ENCODE measurements at places on chromosomes 12 and 14. TPM values are rescaled to one million over a fixed set of nuclear protein-coding genes. Genes with fewer than 3 reads are reported as not detected.

The SLC35F4 gene
- polyA plus RNA-seq, result 0.18 TPM

The CELA1 gene
- polyA plus RNA-seq, result not detected

The OVCH1 gene
- polyA plus RNA-seq, result not detected

The IAPP gene
- not detected for polyA plus RNA-seq

The LTBP2 gene
- 16.7 TPM for polyA plus RNA-seq

The LRTM2 gene
- polyA plus RNA-seq, result not detected

The TRIM9 gene
- 0.73 TPM for polyA plus RNA-seq

The RNF212B gene
- 1.6 TPM for polyA plus RNA-seq

The DLGAP5 gene
- 14.7 TPM for polyA plus RNA-seq

The SAMD15 gene
- polyA plus RNA-seq, result 5.1 TPM

The TBX5 gene
- polyA plus RNA-seq, result 65.4 TPM

The OTOGL gene
- 0.44 TPM for polyA plus RNA-seq

The FOXG1 gene
- not detected for polyA plus RNA-seq

The TMEM63C gene
- polyA plus RNA-seq, result 0.52 TPM

The PMEL gene
- 2.0 TPM for polyA plus RNA-seq

The EPS8 gene
- 37.4 TPM for polyA plus RNA-seq

The SLC25A47 gene
- not detected for polyA plus RNA-seq

The CAPS2 gene
- polyA plus RNA-seq, result 4.2 TPM

The GUCY2C gene
- polyA plus RNA-seq, result 0.21 TPM

The VRK1 gene
- polyA plus RNA-seq, result 17.4 TPM

The CLEC4A gene
- 3.2 TPM for polyA plus RNA-seq

The CHMP4A gene
- 53.9 TPM for polyA plus RNA-seq

The GPR84 gene
- polyA plus RNA-seq, result 0.22 TPM

The MSI1 gene
- 18.4 TPM for polyA plus RNA-seq

The FGF23 gene
- polyA plus RNA-seq, result not detected

The NOXRED1 gene
- polyA plus RNA-seq, result 1.5 TPM

The RNASE8 gene
- not detected for polyA plus RNA-seq

The DHH gene
- 0.60 TPM for polyA plus RNA-seq

The SLC2A13 gene
- polyA plus RNA-seq, result 6.6 TPM

The PPP4R4 gene
- polyA plus RNA-seq, result 0.98 TPM

The SEC23A gene
- 62.0 TPM for polyA plus RNA-seq

The ABCC9 gene
- polyA plus RNA-seq, result 8.8 TPM

The SLC17A8 gene
- 4.6 TPM for polyA plus RNA-seq

The NUBPL gene
- 16.4 TPM for polyA plus RNA-seq

The ANKRD33 gene
- polyA plus RNA-seq, result not detected

The PPFIBP1 gene
- polyA plus RNA-seq, result 120 TPM

The OR6C2 gene
- polyA plus RNA-seq, result not detected

The KRT75 gene
- polyA plus RNA-seq, result not detected

The SLC6A12 gene
- 0.49 TPM for polyA plus RNA-seq

The MAP1LC3B2 gene
- 2.5 TPM for polyA plus RNA-seq

The NGB gene
- not detected for polyA plus RNA-seq

The OR4E2 gene
- 0.05 TPM for polyA plus RNA-seq

The KRT83 gene
- not detected for polyA plus RNA-seq

The PPP1R3E gene
- polyA plus RNA-seq, result 18.4 TPM

The MEG3 gene
- polyA plus RNA-seq, result 559 TPM

The ST8SIA1 gene
- polyA plus RNA-seq, result 13.4 TPM

The NID2 gene
- 234 TPM for polyA plus RNA-seq

The SPX gene
- polyA plus RNA-seq, result 19.6 TPM

The RPL10L gene
- not detected for polyA plus RNA-seq

The KLRC4 gene
- 0.39 TPM for polyA plus RNA-seq

The GPR65 gene
- 0.70 TPM for polyA plus RNA-seq

Measured in right lung (tissue), 10 donors.